H7 (cell line): ENCODE measurements at places on chromosomes 2 and 18.
A peak's percentile ranks its signal among the peaks of the same experiment; 100 is the strongest.

GRCh38 chr2:197994751-197995150 is 190.4 kb downstream of the PLCL1 start:
- DNase-seq: no peak

GRCh38 chr2:74751981-74752851 is 81.7 kb upstream of the HK2 start:
- no peak for DNase-seq

GRCh38 chr2:157897106-157897971 is 21.2 kb upstream of the ACVR1 start:
- DNase-seq: no peak

GRCh38 chr2:132776287-132776686 is 106.3 kb upstream of the LYPD1 start:
- DNase-seq: no peak

GRCh38 chr18:22110461-22110924 is 58.9 kb upstream of the GATA6 start:
- peak; percentile 25 for DNase-seq

- no peak for DNase-seq
Observed at GRCh38 chr2:40098786-40099470, 319.9 kb upstream of the THUMPD2 start.

GRCh38 chr2:99561804-99562203 is 72.0 kb upstream of the REV1 start:
- no peak for DNase-seq

DNA sequence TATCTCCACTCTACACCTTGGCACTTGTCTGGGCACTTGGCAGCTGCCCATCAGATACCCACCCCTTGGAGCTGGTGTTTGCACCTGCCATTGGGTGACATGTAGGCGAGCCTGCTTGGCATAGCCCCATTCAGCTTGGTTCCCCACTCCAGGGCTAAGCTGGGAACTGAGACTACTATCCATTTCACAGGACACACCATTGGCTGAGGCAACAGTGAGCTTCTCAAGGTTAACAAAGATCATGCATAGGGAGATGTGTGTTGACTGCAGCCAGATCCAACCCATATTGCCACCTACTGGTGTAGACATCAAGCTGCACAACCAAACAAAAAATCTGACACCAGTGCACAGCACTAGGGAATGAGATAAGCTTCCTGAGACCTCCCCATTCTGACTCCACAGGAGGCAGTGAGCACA is 1389.8 kb upstream of the TMEFF2 start:
- DNase-seq: peak; percentile 12

DNA sequence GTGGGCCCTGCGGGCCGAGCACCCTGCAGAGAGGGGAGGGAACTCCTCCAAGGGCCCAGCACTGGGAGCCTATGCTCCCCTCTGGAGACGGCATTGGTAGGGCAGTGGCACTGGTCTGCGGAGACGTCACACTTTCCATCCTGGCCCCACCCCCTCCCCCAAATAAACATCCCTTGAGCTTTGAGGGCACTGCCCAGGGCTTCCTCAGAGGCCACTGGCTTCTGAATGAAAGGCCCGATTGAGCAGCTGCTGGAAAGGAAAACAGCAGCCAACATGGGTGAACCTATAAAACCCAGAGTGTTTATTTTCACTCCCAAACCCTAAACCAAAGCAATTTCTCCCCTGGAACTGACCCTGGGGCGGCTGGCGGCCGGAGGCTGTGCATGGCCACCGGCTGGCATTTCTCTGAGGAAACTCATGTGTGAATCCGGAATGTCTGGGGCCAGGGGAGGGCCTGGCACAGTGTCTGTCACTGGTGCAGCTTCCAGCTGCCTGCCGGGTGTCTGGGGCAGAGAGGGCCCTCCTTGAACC is 138.9 kb downstream of the DYSF start:
- DNase-seq: peak; percentile 76

DNA sequence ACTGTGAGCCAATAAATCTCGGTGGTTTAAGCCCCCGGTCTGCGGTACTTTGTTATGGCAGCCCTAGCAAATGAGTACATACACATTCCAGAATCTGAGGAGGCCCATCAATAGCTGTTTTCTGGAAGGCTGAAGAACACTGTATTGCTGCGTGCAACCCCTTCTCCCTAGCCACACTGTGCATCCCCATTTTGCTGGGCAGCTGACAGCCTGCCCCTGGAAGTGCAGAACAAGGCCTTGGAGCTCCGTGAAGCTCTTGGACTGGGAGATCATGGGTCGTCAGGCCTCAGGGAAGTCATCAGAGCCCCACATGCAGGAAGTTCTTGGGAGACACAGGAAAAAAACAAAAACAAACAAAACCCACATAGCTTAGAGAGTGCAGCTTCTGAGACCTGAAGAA is 90.6 kb upstream of the ST6GAL2 start:
- no peak for DNase-seq

DNA sequence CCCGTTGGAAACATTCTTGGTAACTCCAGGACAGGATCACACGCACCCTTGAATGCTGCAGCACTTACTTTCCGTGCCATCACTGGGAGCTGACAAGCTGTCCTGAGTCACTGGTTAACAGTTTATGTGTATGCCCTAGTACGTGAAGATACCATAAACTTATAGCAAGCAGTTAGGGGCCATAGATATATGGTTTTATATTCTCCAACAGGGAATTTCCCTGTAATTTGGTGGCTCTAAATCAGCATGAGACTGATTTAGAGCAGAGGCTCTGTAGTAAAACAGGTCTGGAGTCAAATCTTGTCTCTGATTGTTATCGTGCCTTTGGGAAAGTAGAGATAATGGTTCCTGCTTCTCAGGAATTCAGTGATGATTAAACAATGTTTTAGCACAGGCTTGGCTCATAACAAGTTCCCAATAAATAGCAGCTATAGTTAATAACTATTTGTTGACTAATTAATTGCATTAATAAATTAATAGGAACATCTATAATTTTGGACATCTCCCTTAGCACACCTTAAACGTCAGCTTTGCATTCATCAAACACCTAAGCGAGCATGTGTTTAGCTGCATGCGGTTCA is 215.2 kb downstream of the VAPA start:
- DNase-seq: no peak

DNA sequence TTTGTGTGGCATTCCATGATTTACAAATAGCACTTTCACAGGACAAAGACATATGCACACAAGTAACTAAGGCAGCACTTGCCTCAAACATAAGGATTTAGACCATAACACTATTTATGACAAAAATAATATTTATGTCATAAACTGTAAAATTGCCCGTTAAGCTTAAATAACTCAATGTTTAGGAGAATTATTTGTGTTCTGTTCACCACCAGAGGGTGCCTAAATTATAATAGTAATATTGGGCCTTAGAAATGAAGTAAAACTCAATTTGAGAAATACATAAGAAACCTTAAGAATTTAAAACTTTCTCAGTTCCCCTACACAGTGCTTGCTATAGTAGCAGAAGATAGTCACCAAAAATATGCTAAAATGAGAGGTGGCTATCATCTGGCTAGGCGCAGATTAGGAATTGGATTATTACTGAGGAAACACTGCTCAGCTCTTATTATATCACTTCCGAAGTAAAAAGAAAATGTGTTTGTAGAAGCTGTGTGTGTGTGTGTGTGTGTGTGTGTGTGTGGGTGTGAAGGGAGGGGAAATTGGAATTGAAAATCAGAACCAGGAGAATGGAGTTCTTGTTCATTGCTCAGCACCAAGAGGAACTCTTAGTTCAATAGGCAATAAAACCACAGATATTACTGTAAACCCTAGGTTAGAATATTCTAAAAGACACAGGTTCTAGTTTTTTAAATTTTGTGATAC is 4.9 kb upstream of the CHN1 start:
- no peak for DNase-seq

DNA sequence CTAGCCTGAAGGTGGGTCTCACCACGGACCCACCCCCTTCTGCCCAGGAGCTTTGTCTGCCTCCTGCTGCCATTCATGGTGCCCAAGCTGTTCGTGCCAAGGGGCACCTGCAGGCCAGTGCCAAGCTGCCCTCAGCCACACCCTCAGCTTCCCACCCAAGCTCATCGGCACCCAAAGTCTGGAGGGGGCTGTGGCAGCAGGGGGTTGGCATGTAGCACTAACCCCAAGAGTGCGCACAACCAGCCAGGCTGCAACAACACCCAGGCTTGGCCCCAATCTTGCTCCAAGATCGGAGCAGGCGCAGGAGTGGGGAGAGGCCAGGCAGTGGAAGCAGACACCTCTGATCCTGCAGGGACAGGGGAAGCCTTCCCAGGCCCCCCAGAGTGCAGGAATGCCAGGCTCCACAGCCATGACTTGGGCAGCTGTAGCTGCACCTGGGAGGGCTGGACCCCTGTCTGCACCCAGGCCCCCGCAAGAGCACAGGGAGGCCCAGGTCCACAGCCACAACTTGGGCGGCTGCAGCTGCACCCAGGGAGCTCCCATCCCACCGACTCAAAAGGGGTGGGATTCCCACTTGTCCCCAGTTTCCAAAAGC is 89.9 kb downstream of the ATAD2B start:
- DNase-seq: peak; percentile 24

GRCh38 chr2:106798826-106799552 is 87.0 kb downstream of the ST6GAL2 start:
- DNase-seq: no peak

GRCh38 chr2:168690381-168690885 is 112.0 kb upstream of the NOSTRIN start:
- DNase-seq: no peak

GRCh38 chr2:3427272-3427671 is 47.8 kb downstream of the TRAPPC12 start:
- no peak for DNase-seq

- DNase-seq: no peak
Observed at GRCh38 chr2:69581774-69582581, 61.6 kb downstream of the AAK1 start.

DNA sequence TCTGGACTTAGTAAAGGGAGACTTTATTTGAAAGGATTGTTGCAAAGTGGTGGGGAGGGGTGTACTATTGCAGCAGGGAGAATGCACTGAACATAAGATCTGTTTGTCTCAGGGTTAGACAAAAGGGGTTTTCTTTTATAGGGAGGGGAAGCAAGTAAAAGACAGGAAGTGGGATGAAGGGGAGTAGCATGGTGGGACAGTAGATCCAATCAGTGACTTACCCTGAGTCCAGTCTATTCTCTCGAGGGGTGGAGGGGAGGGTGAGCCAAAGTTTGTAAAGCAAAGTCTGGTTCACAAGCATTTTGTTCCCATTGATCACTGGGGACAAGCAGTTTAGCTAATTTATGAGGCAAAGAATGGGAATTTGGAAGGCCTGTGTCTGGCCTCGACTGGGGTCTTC is 35.0 kb upstream of the CYP27C1 start:
- DNase-seq: no peak

DNA sequence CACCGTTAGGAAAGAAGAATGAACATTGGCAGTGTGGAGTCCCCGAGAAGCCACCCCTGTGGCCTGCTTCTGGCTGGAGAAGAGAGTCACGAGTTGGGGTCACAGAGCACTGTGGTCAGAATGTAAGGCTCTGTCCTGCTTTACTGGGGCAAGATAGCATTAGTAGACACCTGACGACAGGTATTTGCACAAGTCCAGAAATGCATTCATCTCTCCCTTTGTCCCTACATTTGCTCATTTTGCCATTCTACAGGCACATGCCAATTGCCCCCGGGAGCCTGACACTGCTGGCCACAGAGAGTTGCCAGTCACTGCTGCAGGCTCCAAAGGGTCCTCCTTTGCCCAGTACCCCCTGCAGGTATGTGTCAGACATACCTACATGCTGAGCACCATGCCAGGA is 133.3 kb downstream of the SMAD2 start:
- no peak for DNase-seq

- DNase-seq: no peak
Observed at GRCh38 chr2:159936471-159936870, 125.9 kb downstream of the PLA2R1 start.

DNA sequence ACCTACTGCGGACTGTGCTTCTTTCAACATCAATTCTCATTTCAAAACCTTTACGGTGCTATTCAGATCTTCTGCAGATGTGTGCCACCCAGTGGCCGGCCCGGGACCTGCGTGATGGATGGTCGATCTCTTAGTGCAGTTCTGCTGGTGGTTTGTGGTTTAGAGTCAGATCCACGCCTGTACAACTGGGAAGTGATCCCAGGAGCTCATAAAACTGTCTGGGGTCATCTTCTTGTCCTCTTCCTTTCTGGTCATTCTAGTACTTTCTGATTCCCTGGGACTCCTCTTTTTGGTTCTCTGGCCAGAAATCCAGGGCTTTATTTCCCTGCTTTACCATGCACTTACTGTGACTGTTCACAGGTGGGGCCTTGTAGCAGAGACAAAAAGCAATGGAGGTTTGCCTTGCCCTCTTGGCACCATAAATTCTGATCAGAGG is 15.8 kb upstream of the SELENOI start:
- peak; percentile 63 for DNase-seq

- no peak for DNase-seq
Observed at GRCh38 chr2:3222636-3223035, 155.0 kb downstream of the EIPR1 start.

- no peak for DNase-seq
Observed at GRCh38 chr18:9658087-9658641, 43.8 kb upstream of the PPP4R1 start.
